Nucleus accumbens (tissue), 56 donors: ENCODE measurements at places on chromosomes 6 and 20.

DNA sequence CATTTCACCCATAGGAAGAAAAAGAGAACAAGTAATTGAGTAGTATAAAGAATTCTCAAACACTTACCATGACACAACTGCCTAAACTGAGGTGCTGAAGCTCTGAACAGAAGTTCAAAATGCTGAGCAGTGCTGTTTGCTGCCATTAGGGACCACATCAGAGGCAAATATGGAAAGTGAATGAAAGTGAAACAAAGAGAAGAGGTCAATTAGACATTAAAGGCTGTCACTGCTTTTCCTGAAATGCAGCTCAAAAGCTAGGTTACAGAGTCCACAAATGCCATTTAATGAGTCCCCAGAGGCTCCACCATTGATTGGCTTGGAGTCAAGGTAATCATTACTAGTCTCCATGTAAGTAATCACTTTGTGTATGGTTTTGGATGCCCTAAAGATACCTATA lies 46.1 kb downstream of the POU3F2 start:
- no peak for DNase-seq

DNA sequence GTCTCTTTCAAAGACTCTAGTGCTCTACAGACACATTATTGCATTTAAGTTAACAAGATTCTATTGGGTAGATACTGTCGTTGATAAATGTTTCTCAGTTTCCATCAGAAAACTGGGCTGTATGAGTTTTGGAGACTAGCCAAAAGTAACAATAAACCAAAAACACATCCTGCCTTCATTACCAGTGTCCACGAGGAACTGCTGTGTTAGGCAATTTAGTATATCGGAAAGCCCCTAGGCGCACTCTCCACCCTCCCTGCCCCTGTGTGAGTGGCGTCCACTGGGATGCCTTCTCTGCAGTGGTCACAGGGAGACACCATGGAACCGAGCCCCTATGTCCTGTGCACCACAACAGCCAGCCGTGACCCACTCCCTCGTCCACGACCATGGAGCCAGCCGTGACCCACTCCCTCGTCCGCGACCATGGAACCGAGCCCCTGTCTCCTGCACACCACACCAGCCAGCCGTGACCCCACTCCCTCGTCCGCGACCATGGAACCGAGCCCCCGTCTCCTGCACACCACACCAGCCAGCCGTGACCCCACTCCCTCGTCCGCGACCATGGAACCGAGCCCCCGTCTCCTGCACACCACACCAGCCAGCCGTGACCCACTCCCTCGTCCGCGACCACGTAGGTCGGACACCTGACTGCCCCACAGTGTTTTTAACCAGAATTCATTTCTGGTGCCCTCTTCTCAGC lies 35.3 kb downstream of the DLL1 start:
- DNase-seq, result no peak

DNA sequence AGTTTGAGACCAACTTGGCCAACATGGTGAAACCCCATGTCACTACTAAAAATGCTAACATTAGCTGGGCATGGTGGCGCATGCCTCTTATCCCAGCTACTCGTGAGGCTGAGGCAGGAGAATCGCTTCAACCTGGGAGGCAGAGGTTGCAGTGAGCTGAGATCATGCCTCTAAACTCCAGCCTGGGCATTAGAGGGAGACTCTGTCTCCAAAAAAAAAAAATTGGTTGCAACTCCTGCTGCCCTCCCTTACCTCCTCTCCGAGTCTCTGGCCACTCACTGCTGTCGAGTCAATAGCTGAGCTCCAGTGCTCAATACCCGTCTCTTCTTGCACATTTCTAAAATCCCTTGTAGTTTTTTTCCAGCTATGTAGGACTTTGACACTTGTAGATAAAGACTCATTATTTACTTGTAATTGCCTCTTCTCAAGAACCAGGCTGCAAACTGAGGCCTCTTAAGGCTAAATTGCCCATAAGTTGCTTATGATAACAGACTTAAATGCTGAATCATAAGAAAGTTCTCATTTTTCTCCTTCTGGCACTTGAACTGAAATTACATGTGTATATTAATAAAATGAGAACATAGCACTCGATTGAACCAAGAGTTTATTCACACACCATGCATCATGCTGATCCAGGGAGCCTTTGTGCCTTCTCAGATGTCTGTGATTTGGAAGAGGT lies 13.8 kb downstream of the HECA start:
- DNase-seq, result no peak

GRCh38 chr20:10218536-10219451 lies at the start of gene SNAP25:
SNAP25 (plus strand) TSS chr20:10218830; CDS start chr20:10275492, 56,662 bp downstream.
- peak; percentile 84 for DNase-seq

GRCh38 chr6:34572021-34572420 lies 15.9 kb upstream of the SPDEF start:
- no peak for DNase-seq

DNA sequence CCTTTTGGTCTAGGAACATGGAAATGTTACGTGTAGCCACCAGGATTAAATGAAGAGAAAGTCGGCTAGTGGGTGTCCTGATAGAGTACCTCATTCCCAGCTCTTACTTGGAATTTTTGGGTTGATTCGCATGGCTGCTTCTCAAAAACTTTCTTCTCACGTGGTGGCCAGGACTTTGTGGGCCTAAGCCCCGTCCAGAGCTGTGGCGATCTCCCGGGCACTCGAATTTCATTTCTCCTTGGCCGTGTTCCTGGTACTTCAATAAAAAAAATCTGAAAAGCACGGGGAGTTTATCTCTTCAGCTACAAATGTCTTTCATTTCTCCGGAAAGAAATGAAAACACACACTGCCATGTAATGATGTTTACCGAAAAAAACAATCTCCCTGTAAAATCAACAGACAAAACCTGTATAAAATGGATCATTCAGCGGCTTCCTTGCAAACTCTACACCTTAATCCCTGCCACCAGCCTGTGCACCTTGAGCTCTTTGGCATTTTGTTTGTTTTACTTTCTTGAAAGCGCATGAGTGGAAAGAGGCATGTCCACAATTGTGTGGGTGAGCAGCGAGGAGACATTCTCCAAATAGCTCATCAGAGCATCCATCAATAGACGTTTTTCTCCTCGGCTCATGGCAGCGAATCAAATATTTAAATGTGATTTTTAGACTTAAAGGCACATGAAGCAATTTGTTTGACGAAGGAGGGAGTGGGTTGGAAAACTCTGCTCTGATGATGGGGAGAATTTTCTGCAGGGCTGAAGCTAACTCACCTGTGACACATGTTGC lies 173.1 kb downstream of the TFAP2C start:
- DNase-seq, result no peak

DNA sequence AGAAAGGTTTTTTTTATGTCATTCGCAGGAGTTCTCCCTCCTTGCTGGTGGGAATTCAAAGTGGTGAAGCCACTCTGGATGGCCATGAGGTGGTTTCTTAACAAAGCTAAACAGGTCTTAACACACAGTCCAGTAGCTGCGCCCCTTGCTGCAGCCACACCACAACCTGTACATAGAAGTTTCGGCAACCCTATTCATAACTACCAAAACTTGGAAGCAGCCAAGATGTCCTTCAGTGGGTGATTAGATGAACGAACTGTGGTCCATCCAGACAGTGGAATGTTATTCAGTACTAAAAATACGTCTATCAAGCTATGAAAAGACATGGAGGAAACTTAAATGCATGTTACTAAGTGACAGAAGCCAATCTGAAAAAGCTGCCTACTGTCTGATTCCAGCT lies 78.9 kb downstream of the FAM120B start:
- no peak for DNase-seq

GRCh38 chr6:90895299-90896074 lies 308.6 kb upstream of the MAP3K7 start:
- no peak for DNase-seq
